ENCODE measurements at places on chromosomes 3 and 15. TPM values are rescaled to one million over a fixed set of nuclear protein-coding genes. Genes with fewer than 3 reads are reported as not detected.

DNA sequence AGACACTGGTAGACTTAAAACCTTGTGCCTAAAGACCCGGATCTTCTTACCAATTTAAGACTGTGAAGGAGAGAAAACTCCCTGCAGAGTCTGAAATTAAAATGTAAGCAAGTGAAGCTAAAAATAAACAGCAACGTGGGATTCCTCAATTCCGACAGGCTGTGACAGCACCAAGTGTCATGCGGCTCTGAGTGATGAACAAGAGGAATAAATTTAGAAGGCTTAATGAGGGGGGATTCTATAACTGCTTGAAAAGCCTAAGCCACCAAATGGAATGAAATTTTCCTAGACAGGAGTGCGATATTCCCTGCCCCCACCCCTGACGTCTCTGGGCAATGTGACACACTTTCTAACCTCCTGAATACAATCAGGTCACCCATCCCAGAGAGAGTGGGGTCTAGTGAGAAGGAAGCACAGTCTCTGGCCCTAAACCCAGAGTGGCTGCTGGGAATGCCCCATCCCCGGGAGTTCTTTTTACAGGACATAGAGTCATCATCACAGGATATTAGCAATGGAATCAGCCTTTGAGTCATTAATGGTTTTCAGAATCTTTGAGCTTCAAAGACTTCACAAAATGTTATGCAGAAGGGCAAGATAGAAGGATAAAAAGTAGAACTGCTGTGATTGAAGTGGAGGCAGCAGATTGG is 114.3 kb downstream of the EDEM1 start:
- no peak overlapping the region for H3K27ac ChIP-seq
- no peaks in the 10 kb centered on the region for H3K36me3 ChIP-seq
- H3K27me3 ChIP-seq: no peaks in the 10 kb centered on the region
- no peaks in the 10 kb centered on the region for H3K4me1 ChIP-seq

DNA sequence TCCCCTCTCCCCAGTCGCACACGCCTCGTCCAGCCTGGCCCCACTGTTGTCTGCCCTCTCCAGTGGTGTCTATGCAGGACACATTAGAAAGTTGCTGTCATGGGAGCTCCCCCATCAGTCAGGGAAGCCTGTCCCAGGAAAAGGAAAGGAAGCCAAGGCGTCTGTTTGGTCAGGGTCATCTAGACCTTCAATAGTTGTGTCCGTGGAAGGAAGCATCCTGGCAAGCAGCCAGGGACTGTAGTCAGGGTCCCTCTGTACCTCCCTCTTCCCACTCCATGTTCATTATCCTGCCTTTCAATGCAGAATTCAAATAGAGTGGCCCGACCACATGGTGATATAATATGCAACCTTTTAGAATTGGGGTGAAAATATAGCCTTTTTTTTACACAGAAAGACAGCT is 60.7 kb upstream of the RAB6B start:
- no peak overlapping the region for H3K4me3 ChIP-seq
- DNase-seq: no peak
- H3K27ac ChIP-seq: no peak overlapping the region

- DNase-seq: no peak
- H3K36me3 ChIP-seq: no peaks in the 10 kb centered on the region
- no peak overlapping the region for H3K27ac ChIP-seq
- H3K4me3 ChIP-seq: no peak overlapping the region
- no peaks in the 10 kb centered on the region for H3K27me3 ChIP-seq
Measured at GRCh38 chr3:74054566-74054965, 429.8 kb upstream of the PDZRN3 start.

- peaks cover 5% of the 10 kb centered on the region for H3K4me1 ChIP-seq
- H3K27ac ChIP-seq: no peak overlapping the region
- no peaks in the 10 kb centered on the region for H3K27me3 ChIP-seq
- H3K4me3 ChIP-seq: no peak overlapping the region
- no peak for DNase-seq
Measured at GRCh38 chr15:55834331-55834730, 91.4 kb upstream of the PRTG start.

- no peaks in the 10 kb centered on the region for H3K4me1 ChIP-seq
- H3K36me3 ChIP-seq: no peaks in the 10 kb centered on the region
- no peaks in the 10 kb centered on the region for H3K27me3 ChIP-seq
- H3K27ac ChIP-seq: no peak overlapping the region
Measured at GRCh38 chr3:175127075-175127662, 268.0 kb downstream of the NAALADL2 start.

- H3K36me3 ChIP-seq: no peaks in the 10 kb centered on the region
- no peaks in the 10 kb centered on the region for H3K4me1 ChIP-seq
- no peak for DNase-seq
- H3K27me3 ChIP-seq: no peaks in the 10 kb centered on the region
- no peak overlapping the region for H3K27ac ChIP-seq
Measured at GRCh38 chr3:149274220-149274619, 52.6 kb upstream of the CP start.

GRCh38 chr3:51646091-51646490 is 25.0 kb upstream of the TEX264 start:
- H3K27me3 ChIP-seq: no peaks in the 10 kb centered on the region
- H3K4me3 ChIP-seq: no peak overlapping the region
- no peaks in the 10 kb centered on the region for H3K4me1 ChIP-seq
- peaks cover 65% of the 10 kb centered on the region for H3K36me3 ChIP-seq
- no peak overlapping the region for H3K27ac ChIP-seq

GRCh38 chr3:57856675-57857074 is 100.6 kb downstream of the SLMAP start:
- H3K27ac ChIP-seq: no peak overlapping the region
- DNase-seq: no peak
- H3K4me1 ChIP-seq: no peaks in the 10 kb centered on the region

- H3K4me3 ChIP-seq: peak within 1 kb of the TSS; percentile 95
- peak within 1 kb of the TSS; percentile 97 for H3K27ac ChIP-seq
- no peaks in the 10 kb centered on the region for H3K27me3 ChIP-seq
- peaks cover 53% of the 10 kb centered on the region for H3K4me1 ChIP-seq
- DNase-seq: peak; percentile 80
Measured at GRCh38 chr3:39383045-39383880, at the start of gene SLC25A38. Gene SLC25A38 (plus strand): TSS chr3:39383370. CDS start chr3:39383725, 355 bp downstream.

GRCh38 chr15:65460741-65461347 is 38.1 kb upstream of the IGDCC4 start:
- peaks cover 90% of the 10 kb centered on the region for H3K36me3 ChIP-seq
- no peaks in the 10 kb centered on the region for H3K27me3 ChIP-seq
- H3K4me1 ChIP-seq: no peaks in the 10 kb centered on the region
- H3K4me3 ChIP-seq: no peak overlapping the region

DNA sequence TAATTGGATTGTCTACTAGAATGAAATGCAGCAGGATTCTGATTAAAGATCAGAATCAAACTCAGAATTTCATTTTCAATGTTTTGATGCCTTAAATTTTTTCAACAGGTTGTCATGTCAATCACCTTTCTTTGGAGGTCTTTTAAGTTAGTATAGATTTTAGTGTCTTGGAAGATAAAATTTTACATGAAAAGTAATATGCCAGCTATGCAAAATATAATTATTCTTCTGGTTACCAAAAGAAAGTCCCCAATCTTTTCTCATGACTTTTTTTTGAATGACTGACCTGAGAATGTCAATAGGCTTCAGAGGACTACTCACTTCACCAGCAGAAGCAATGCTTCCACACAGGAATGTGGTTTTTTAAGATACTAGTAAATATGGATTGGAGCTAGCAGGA is 4.3 kb downstream of the FGF7 start:
- no peak for DNase-seq
- no peak overlapping the region for H3K4me3 ChIP-seq
- no peaks in the 10 kb centered on the region for H3K36me3 ChIP-seq
- no peak overlapping the region for H3K27ac ChIP-seq
- H3K27me3 ChIP-seq: no peaks in the 10 kb centered on the region

- H3K27me3 ChIP-seq: no peaks in the 10 kb centered on the region
- H3K36me3 ChIP-seq: no peaks in the 10 kb centered on the region
- DNase-seq: no peak
- peaks cover 7% of the 10 kb centered on the region for H3K4me1 ChIP-seq
Measured at GRCh38 chr3:32841341-32841740, 23.5 kb downstream of the TRIM71 start.

GRCh38 chr15:79967298-79968182 is 3.5 kb downstream of the BCL2A1 start:
- peaks cover 33% of the 10 kb centered on the region for H3K4me1 ChIP-seq
- no peak for DNase-seq
- H3K36me3 ChIP-seq: no peaks in the 10 kb centered on the region
- H3K27me3 ChIP-seq: no peaks in the 10 kb centered on the region

DNA sequence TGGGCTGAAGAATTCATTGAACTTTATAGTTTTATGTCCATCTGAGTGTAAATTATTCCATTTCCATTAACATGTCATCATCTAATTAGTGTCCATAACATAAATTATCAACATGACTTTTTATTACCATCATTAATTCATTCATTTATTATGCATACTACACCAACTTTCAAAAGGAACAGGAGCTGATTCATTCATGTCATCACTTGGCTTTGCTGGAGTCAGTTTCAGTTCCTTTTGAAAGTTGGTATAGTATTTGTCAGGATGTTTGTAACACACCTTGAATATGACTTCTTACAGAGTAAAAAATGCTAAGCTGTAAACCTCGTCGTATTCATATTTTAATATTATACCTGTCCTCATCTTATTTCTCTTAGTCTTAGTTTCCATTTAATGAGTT is 298.0 kb upstream of the RBMS3 start:
- H3K36me3 ChIP-seq: no peaks in the 10 kb centered on the region
- H3K27me3 ChIP-seq: no peaks in the 10 kb centered on the region
- H3K27ac ChIP-seq: no peak overlapping the region
- no peak for DNase-seq

GRCh38 chr15:93644595-93644994 is 555.6 kb upstream of the RGMA start:
- no peak overlapping the region for H3K27ac ChIP-seq
- no peaks in the 10 kb centered on the region for H3K4me1 ChIP-seq
- H3K4me3 ChIP-seq: no peak overlapping the region
- H3K27me3 ChIP-seq: no peaks in the 10 kb centered on the region

GRCh38 chr3:152298393-152299248 is 29.9 kb downstream of the MBNL1 start:
- DNase-seq: peak; percentile 22
- peaks cover 48% of the 10 kb centered on the region for H3K36me3 ChIP-seq
- peak overlapping the region; percentile 60 for H3K27ac ChIP-seq
- peak overlapping the region; percentile 36 for H3K4me3 ChIP-seq
- H3K27me3 ChIP-seq: no peaks in the 10 kb centered on the region
- H3K4me1 ChIP-seq: peaks cover 55% of the 10 kb centered on the region

- no peaks in the 10 kb centered on the region for H3K36me3 ChIP-seq
- H3K4me1 ChIP-seq: no peaks in the 10 kb centered on the region
- no peaks in the 10 kb centered on the region for H3K27me3 ChIP-seq
- H3K27ac ChIP-seq: no peak overlapping the region
- no peak for DNase-seq
Measured at GRCh38 chr3:117540597-117540996, 831.0 kb downstream of the TUSC7 start.

- no peak overlapping the region for H3K4me3 ChIP-seq
- H3K27me3 ChIP-seq: no peaks in the 10 kb centered on the region
- DNase-seq: no peak
- H3K4me1 ChIP-seq: no peaks in the 10 kb centered on the region
- no peak overlapping the region for H3K27ac ChIP-seq
- peaks cover 18% of the 10 kb centered on the region for H3K36me3 ChIP-seq
Measured at GRCh38 chr15:82122746-82123400, 77.1 kb upstream of the MEX3B start.

GRCh38 chr15:42033214-42033873 is 12.5 kb upstream of the PLA2G4E start:
- H3K4me3 ChIP-seq: no peak overlapping the region
- no peak for DNase-seq
- no peaks in the 10 kb centered on the region for H3K27me3 ChIP-seq
- H3K4me1 ChIP-seq: peaks cover 6% of the 10 kb centered on the region
- H3K27ac ChIP-seq: no peak overlapping the region
- H3K36me3 ChIP-seq: no peaks in the 10 kb centered on the region

Gene GNAI2
- total RNA-seq: 217 TPM

Gene PPCDC
- 5.5 TPM for total RNA-seq

Gene OSTN
- not detected for total RNA-seq

Gene C3orf18
- total RNA-seq: 5.2 TPM

Gene ERICH6
- total RNA-seq: not detected

Gene DAZL
- not detected for total RNA-seq

Gene CD200
- 6.9 TPM for total RNA-seq

Gene CCDC39
- not detected for total RNA-seq

Gene ROPN1B
- 0.25 TPM for total RNA-seq

Gene EFCAB12
- 3.4 TPM for total RNA-seq

Gene RCN2
- 19.1 TPM for total RNA-seq

Gene CLDN16
- total RNA-seq: not detected
